ENCODE measurements at places on chromosomes 2 and 18.

GRCh38 chr2:124985270-124985669 is 960.2 kb downstream of the CNTNAP5 start:
- DNase-seq, result no peak

DNA sequence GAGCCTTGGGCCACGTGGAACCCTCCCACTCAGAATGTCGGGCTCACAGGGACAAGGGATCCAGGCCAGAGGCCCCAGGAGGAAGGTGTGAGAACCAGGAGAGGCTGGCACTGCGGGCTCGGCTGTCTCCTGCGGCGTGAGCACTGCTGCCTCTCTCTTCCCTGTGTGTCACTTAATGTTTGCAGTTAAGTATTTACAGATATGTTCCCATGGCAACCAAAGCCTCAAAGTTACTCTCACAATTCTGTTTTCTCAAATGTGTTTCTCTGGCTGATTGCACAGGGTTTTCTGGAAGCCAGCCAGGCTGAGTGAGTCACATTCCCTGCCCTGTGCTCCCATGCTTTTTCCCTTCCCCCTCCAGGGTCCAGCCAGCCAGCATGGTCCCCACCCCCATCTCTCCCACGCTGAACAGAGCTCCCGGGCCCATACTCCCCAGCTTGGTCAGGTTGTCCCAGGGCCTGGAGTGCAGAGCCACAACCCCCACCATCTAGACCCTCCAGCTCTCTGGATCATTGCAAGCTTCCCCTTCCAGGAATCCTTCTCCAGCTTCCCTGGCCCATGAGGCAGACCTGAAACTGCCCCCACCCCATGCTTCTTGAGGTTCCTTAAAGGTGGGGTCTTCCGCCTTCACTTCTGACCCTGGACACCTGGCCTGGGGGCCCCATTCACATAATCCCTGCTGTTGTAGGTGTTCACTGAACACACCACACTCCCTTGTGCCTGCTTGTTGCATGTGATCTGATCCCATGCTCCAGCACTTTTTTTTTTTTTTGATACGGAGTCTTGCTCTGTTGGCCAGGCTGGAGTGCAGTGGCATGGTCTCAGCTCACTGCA is 265.9 kb downstream of the CELF4 start:
- DNase-seq, result no peak

DNA sequence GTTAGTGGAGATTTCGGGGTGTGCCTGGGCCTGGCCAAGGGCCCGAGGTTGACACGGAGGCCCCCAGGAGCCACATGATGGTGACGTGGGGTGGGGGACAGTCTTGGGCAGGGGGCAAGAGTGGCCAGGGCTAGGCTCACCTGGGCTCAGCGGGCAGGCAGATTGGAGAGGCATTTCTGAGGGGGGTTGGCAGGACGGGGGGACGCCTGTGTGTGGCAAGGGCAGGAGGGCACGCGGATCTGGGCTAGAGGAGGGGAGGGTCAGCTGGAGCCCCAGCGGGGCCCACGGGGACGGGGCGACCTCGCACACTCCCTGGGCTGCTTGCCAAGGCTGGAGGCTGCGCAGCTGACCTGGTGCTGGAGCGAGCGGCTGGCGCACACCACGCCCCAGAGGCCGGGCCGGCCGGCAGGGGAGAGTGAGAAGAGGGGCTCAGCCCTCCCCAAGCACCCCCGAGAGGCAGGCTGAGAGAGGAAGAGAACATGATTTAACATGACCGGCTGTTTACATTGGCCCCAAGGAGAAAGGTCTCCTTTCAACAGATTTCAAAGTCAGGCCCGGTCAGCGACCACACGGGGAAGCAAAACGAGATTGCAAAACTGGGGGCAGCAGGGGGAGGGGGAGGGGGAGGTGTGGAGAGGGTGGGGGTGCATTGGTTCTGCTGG is 38.0 kb upstream of the SNED1 start:
- no peak for DNase-seq

GRCh38 chr2:85584857-85585780 is 888 bp downstream of the VAMP5 start:
- DNase-seq, result peak; percentile 62

- no peak for DNase-seq
Measured at GRCh38 chr2:27903018-27903417, 12.5 kb downstream of the BABAM2 start.

DNA sequence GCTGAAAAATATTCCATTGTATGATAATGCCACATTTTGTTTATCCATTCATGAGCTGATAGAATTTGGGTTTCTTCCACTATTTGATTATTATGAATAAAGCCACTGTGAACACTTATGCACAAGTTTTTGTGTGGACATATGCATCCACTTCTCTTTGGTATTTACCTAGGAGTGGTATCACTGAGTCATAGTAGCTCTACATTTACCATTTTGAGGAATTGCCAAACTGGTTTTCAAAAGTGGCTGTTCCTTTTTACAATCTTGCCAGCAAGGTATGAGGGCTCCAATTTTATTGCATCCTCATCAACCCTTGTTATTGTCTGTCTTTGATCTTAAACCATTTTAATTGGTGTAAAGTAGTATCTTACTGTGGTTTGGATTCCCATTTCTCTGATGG is 13.3 kb upstream of the EHBP1 start:
- DNase-seq, result no peak

DNA sequence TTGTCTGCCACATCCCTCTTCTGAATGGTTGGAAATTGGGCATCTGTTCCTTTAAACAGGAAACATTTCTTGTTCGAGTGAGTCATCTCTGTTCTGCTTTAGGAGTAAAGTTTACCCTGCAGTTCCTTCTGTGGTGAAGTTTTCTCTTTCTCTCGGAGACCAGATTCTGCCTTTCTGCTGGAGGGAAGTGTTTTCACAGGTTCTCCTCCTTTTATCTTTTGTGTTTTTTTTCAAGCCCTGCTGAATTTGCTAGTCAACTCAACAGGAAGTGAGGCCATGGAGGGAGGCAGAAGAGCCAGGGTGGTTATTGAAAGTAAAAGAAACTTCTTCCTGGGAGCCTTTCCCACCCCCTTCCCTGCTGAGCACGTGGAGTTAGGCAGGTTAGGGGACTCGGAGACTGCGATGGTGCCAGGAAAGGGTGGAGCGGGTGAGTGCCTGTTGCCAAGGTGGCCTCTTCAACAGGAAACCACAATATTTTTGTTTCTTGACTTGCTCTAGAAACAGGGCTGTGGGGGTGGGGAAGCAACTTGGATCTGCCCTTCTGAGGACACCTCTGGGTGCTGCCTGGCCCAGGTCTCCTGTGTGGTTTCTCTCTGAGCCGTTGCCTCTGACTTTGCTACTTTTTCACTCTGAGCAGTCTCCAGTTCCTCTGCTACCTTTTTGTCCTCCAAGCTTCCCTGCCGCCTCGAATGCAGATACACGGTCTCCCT is 2.2 kb upstream of the CASP8 start:
- peak; percentile 53 for DNase-seq

DNA sequence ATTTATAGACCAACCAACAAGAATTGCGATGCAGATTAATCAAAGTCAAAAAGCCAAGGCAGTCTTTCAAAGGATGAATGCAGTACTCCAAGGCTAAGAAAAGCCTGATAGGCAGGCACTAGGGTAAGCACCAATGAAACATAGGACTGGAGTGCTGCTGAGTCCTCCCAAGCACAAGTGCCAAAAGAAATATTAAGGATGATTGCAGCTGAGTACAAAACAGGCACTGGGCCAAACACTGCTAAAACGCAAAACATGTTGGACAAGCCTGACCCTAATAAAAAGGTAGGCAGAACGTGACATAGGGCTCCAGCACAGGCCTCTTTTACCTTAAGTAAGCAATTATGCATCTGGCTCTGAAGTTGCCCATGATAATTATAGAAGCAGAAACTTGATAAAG is 160.1 kb upstream of the LRP1B start:
- DNase-seq, result no peak

GRCh38 chr2:168033966-168034365 is 213.4 kb downstream of the STK39 start:
- no peak for DNase-seq

DNA sequence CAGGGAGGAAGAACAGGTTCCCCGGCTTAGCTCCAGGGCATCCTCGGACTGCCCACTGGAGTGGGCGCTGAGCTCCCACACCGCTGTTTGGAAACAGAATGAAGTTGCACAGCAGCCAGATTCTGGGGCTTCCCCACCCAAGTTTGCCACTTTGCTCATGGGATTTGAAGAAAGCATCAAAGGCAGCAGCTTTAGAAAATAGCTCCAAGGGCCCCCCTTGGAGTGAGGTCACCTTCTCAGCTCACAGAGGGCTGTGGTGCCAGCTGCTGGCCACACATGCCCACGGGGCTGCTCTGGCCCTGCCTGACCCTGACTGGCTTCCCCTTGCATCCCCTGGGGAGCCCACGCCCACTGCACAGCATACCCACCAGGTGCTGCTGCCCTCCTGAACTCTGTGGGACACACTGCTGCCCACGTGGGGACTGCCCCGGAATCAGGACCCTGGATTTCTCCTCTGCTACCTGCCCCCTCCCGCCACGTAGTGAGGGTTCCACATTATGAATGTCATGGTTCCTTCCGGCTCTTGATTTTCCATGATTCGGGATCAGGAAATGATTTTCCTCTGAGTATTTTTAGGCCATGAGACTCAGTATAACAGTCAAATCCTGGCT is 70.3 kb downstream of the TGOLN2 start:
- no peak for DNase-seq

DNA sequence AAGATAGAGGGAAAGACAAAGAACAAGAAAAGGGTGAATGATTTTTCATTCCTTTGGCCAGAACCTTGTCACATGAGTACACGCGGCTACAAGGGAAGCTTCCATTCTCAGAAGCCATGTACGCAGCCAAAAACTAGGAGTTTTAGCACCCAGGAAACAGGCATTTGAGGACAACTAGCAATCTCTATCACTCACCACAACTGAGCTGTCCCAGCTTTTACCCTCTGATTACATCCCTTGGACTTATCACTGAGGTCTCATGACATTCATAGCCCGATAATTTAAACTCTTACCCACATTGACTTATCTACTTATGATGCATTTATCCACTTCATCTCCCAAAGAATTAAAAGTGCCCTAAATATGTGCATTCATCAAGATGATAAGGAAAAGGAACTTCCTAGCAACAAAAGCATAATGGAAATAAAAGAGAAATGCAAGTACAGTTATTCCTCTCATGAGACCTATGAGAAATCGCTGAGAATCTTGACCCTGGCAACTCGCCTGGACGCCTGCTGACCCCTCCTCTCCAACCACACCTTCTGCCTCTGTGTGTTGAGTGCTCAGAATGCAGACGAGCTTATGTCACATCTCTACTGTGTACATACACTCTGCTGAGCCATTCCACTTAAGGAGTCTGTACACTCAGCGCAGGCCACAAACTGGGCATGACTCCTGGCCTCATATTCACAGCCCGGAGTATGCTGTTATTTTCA is 28.7 kb upstream of the MFSD6 start:
- no peak for DNase-seq

DNA sequence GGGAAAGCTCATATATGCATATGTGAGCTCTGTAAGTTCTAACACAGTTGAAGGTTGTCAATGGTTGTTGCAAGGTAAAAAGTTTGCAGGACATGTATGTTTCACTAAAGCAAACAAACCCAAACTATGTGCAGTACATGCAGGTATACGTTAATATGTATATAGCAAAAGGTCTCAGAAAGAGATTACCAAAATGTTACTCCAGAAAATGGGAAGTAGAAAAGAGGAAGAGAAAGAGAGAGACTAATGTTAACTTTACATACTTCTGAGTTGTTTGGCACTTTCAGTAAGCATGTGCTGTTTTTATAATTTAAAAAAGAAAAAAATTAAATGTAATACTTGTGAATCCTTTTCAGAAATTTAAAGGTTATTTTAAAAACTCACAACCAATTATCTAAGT is 32.8 kb upstream of the PEX13 start:
- DNase-seq, result no peak

DNA sequence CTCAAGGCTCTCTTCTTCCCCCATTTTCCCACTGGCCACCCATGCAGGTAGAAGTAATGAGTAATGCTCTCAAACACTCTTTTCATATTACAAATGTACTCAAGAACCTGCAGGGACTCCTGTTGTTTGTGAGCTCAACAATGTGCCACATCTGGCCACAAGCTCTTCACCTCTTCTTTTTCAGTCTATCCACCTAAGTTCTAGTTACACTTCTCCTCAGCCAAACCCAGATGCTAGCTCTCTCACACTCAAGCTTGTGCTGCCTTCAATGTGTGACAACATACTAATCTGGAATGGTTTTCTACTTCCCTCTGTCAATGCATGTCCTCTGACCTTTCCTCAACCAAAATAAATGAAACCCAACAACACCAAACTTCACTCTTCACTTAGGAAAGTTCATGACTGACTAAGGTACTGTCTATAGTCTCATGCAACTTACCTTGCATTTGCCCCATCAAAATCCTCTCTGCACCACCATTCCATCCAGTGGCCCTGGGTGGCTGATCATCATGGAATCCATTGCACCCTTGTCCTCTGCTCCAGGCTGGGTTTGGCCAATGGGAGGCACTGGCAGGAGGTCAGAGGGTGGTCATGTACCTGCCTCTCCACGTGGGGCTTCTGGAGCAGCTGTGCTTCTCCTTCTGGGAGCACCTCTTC is 5.3 kb upstream of the IL18R1 start:
- no peak for DNase-seq

DNA sequence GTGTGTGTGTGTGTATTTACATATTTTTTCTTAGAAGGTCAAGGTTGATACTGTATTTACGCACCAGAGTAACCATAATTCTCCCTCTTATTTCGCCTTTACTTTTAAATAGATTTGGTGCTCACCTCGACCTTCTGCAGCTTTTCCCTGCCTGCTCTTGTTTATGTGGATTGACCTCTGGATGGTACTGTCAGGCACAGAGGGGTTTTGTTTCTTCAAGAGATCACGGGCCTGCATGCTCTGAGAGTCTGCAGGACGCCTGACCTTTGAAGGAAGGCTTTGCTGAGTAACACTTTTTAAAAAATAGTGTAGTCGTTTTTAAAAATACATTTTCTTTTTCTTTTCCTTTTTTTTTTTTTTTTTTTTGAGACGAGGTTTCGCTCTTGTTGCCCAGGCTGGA is 18.1 kb upstream of the EFHD1 start:
- no peak for DNase-seq

- no peak for DNase-seq
Measured at GRCh38 chr18:32317651-32318050, 127.8 kb downstream of the MEP1B start.

DNA sequence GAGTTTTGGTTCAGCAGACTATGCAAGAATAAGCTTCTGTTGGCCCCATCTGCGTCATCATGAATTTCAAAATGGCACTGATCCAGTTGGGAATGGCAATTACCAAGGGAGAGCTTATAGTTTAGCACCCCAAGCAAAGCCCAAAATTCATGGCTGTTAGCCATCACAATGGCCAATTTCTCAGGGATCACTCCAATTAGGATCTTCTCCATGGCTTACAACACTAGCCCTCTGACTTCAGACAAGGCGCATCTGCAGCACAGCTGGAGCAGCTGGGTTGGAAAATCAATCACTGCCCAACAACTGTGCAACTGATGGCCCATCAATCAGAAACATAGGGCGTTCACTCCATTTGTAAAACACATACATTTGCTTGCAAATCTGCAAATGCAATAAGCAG is 273.6 kb downstream of the SRBD1 start:
- no peak for DNase-seq

DNA sequence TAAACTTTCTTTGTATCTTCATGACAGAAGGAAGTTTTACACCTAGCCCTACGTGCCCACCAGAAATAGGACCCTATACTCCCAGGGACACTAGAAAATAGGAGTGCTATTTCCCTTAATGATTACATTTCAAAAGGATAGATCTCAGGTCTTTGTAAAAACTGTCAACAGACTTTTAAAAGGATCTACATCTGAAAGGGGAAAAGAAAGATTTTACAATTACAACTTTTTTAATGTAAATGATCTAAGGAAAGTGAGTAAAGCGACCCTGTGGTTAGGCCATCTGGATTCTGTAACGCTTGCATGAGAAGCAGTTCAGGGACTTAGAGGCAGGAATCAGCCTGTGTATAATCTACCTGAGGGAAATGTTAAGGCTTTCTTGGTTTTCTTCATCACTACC is 431.8 kb upstream of the MC4R start:
- no peak for DNase-seq
